ENCODE measurements at places on chromosomes 7 and 10. TPM values are rescaled to one million over a fixed set of nuclear protein-coding genes. Genes with fewer than 3 reads are reported as not detected.

Gene RBP4
- total RNA-seq, result not detected

Gene GPR158
- not detected for total RNA-seq

Gene CRPPA
- 1.8 TPM for total RNA-seq

Gene GOLGA7B
- 0.29 TPM for total RNA-seq

Gene STEAP4
- total RNA-seq, result not detected

Gene EGFR
- total RNA-seq, result not detected
